Keratinocyte (primary cell): ENCODE measurements at places on chromosomes 1 and 21.

- no peaks in the 10 kb centered on the region for H3K27me3 ChIP-seq
- peak overlapping the region; percentile 95 for H3K4me3 ChIP-seq
- peak overlapping the region; percentile 67 for H3K27ac ChIP-seq
- no peaks in the 10 kb centered on the region for H3K36me3 ChIP-seq
- DNase-seq, result no peak
Observed at GRCh38 chr1:44740179-44740617, 561 bp downstream of the KIF2C start.

GRCh38 chr1:10399444-10399941 lies 629 bp downstream of the PGD start:
- peaks cover 7% of the 10 kb centered on the region for H3K4me1 ChIP-seq
- peaks cover 5% of the 10 kb centered on the region for H3K36me3 ChIP-seq
- peak overlapping the region; percentile 89 for H3K4me3 ChIP-seq
- DNase-seq, result no peak
- no peaks in the 10 kb centered on the region for H3K27me3 ChIP-seq
- H3K27ac ChIP-seq, result peak overlapping the region; percentile 81

DNA sequence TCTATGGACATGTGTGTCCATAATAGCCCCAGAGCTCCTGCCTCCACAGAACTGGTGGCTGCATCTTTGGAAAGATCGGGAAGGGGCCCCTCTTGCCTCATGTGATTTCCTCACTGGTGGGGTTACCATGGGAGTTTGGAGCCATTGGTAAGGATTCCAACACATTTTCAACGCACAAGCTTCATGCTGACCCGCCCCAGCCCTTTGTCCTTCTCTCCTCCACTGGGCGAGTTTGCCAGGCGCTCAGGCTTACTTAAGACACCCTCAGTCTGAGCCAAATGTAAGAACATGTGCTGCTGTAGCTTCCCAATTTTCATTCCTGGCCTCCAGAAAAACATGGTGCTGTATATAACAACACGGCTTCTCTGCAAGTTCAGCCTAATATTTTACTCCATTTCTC lies 72.4 kb downstream of the ATP5PO start:
- H3K36me3 ChIP-seq, result no peaks in the 10 kb centered on the region
- peaks cover 2% of the 10 kb centered on the region for H3K4me1 ChIP-seq
- H3K4me3 ChIP-seq, result no peak overlapping the region
- H3K27me3 ChIP-seq, result no peaks in the 10 kb centered on the region

GRCh38 chr1:34726861-34727260 lies 28.0 kb upstream of the GJB5 start:
- H3K27me3 ChIP-seq, result peaks cover 3% of the 10 kb centered on the region
- H3K27ac ChIP-seq, result no peak overlapping the region
- H3K4me3 ChIP-seq, result no peak overlapping the region
- no peak for DNase-seq
- H3K4me1 ChIP-seq, result no peaks in the 10 kb centered on the region

DNA sequence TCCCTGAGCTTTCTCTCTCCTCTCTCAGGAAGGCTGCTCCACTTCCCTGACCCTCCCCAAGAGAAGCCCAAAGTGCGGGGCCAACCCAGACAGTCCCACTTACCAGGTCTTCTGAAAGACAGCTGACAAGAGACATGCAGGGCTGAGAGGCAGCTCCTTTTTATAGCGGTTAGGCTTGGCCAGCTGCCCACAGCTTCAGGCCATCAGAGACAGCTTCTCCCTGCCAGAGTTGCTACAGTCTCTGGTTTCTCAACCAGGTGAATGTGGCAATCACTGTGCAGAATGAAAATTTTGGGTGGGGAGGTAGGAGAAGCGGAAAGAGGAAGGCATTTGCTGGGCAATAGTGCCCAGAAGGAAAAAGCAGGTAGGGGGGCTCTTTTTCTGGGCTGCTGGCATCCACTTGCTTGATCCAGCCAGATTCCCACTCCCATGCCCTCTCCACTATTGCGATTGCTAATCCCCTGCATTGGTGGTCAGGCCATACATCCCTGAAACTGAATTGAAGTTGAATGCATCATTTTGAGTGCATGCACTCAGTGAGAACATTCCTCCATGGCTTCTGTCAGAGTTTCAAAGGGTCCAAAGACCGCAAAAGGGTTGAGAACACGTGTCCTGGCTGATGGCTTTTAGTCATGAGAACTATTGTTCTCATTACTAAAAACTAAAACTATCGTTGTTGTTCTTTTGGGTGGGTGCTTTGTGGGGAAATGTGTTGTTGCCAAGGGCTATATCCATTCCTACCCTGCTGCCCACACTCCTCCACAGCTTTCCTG lies at the start of gene S100A8:
TSS of gene S100A8 (minus strand) at position 136 of the 773 bp plus-strand sequence. CDS start 538 bp downstream, outside the sequence.
- H3K36me3 ChIP-seq, result no peaks in the 10 kb centered on the region
- H3K27ac ChIP-seq, result no peak within 1 kb of the TSS
- peaks cover 44% of the 10 kb centered on the region for H3K4me1 ChIP-seq

DNA sequence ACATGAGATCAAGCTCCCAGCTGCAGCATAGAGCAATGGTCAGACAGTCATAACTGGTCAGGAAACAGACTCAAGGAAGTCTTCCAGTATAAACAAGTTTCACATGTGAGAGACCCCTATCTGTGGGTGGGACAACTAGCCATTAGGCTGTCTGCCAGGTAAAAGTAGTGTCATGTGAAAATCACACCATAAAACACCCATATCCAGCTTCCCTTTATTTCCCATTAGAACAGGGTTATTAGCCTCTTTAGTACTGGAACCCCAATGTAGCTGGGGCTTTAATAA lies 426.7 kb downstream of the KCNT2 start:
- H3K4me3 ChIP-seq, result no peak overlapping the region
- H3K27ac ChIP-seq, result peak overlapping the region; percentile 51
- H3K4me1 ChIP-seq, result peaks cover 16% of the 10 kb centered on the region
- no peaks in the 10 kb centered on the region for H3K27me3 ChIP-seq
- H3K36me3 ChIP-seq, result no peaks in the 10 kb centered on the region

GRCh38 chr21:37370152-37371040 lies 3.8 kb downstream of the DYRK1A start:
- peaks cover 55% of the 10 kb centered on the region for H3K4me1 ChIP-seq
- H3K27ac ChIP-seq, result peak overlapping the region; percentile 98
- H3K27me3 ChIP-seq, result no peaks in the 10 kb centered on the region
- peak overlapping the region; percentile 0 for H3K4me3 ChIP-seq

GRCh38 chr1:226400519-226401354 lies 7.2 kb downstream of the PARP1 start:
- peaks cover 10% of the 10 kb centered on the region for H3K36me3 ChIP-seq
- no peaks in the 10 kb centered on the region for H3K27me3 ChIP-seq
- H3K4me3 ChIP-seq, result no peak overlapping the region
- no peak overlapping the region for H3K27ac ChIP-seq
- DNase-seq, result no peak
- peaks cover 3% of the 10 kb centered on the region for H3K4me1 ChIP-seq
